Cortex of kidney (tissue), 1 donor: ENCODE measurements at places on chromosomes 6 and 20.

DNA sequence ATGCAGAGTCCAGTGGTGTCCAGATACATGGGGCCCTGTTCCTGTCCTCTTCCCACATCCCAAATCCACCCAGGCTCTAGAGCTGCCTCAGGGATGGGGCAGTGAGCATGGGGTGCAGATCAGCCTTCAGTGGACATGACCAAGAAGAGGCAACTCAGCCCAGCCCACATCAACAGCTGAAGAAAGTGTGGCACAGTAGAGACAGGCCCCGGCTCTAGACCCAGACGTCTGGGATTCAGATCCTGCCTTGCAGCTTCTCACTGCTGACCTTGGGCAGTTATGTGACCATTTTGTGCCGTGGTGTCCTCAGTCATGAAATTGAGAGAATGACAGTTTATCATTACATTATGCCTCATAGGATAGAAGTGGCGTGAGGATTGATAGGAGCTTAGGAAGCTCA, 54.6 kb upstream of the CST7 start:
- DNase-seq = no peak

- no peak for DNase-seq
Observed at GRCh38 chr6:117480651-117481050, 1.8 kb upstream of the DCBLD1 start.

GRCh38 chr20:52983726-52984450, 11.7 kb downstream of the TSHZ2 start:
- no peak for DNase-seq

DNA sequence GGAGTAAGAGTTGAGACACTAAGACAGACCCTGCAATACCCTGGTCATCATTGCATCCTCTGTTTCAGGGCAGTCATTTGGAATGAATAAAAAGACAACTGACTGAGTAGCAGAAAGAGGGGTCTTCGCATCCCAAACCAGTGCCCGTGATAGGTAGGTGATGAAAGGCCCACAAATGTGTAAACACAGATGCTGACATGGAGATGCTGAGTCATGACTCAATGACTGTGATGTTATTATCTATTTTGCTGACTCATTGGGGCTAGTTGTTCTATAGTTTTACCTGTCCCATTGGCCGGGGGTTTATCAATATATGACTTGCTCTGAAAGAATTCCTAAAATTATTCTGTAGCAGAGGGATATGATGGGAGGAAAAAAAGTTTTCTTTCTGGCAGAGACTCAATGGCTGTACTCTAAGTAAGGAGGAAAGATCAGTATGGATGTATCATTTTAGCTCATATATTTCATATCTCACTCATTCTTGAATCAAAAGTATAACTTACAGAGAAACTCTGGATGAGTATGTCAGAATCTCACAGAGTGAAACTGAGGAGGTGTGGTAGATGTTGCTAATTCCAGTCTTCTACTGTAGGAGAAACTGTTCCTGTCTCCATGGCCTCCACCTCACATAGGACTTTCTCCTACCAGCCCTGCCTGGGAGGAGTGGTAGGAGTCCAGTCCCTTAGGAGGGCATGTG, 119.9 kb upstream of the PREP start:
- no peak for DNase-seq

DNA sequence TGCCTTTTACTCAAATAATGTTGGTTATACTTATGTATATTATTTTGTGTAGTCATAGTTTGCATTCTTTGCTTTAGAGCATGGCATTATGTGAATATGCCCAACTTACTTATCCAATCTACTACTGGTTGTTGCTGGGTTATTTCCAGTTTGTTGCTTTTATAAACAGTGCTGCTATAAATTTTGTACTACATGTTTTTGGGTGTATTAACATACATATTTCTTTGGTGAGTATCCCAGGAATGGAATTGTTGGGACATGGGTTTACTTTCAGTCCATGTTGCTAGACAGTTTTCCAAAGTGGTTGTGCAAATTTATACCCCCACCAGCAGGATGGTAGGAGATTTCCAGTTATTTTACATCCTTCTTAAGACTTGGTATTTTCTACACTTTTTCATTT, 157.1 kb upstream of the THEMIS start:
- DNase-seq = no peak

DNA sequence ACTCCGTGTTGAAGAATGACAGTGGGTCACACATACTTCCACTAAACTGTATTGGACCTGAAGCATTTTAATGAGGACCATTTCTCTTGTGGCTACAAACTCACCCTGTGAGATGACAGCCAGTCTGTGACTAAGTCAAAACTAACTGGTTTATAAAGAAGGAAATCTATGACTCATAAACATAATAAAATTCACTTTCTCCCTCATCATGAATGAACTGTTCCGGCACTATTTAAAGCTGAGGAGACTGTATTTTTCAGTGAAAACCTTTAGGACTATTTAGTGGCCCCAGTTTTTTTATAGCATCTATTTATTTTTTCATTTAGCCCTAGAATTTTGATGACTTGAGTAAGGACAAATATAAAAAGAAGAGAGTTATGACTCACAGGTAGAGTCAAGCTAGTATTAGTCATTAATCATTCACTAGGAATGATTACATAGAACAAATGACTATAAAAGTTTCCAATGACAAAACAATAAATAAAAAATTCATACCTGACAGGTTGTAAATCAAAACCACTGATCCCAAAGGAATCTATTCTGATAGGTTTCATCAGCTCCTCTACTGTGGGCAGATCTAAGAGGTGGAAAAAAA, 34.2 kb downstream of the CEP162 start:
- DNase-seq = no peak

DNA sequence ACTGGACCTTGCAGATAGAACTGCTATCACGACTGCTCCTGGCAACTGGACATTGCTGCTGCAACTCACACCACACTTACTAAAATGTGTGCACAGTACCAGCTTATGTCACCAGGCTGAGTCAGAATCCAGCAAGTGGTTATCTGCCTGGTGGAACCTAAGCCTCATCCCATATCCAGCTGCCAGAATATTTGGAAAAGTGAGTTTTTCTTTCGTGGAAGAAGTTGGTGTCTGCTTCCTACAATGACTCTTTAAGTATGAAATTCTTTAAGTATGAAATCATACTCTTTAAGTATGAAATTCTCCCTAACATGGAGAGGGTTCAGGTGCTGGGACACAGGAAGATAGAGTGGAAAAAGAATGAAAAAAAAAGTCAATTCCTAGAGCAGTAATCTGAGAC, 16.4 kb upstream of the POLR1H start:
- DNase-seq = no peak

- DNase-seq = no peak
Observed at GRCh38 chr6:2061880-2062279, 183.5 kb downstream of the GMDS start.

DNA sequence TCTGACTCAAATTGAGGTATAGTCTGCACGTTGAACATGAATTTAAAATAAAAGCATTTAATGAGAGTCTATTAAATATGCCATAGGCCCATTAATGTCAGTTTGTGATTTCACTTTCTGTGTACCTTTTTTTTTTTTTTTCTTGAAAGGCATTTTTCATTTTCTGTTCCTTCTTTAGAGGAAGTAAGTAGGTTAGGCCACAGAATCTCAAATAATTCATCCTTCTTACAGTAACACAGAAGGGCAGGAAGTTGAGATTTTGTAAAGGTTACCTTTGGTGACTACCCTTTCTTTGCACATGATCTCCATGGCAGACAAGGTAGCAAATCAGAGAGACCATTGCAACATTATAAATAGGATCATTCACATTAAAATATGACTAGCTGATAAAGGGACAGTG, 9.6 kb downstream of the L3MBTL3 start:
- DNase-seq = no peak

- no peak for DNase-seq
Observed at GRCh38 chr6:139448051-139448649, 73.7 kb upstream of the CITED2 start.

DNA sequence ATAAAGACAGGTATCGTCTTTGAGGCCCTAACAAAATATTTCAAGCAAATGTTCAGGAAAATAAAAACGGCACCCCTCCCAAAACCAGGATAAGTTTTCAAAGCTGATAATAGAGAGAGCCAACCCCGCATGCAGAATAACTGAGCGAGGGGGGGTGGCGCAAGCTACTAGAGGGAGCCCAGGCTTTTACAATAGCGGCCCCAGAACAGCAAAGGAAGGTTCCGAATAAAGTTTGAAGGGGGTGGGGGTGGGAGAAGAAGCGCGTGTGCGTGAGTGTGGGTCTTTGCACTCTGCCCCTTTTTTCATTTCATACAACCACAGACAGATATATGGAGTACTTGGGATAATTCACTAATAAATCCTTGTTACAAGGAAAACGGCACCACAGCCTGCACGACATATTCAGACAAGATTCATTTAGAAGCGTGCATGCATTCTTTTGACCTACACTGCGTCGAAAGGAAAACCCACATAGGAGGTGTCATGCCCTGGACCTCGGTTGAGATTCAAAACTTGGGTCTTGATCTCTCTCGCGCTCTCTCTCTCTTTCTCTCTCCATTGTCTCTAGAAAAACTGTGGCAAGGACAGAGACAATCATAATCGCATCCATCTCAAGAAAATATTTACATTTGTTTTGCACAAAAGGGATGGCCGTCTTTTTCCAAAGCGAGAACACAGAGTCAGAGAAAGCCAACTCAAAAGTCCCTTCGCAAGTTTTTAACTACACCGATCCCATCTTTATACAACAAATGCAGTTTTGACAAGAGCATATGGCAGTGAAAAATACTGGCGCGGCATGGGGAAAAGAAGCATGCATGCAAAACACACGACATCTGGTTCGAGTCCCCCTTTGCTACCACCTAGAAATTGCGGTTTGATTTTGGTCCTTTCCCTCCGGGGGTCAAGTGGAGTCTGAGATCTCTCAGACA, 1.6 kb downstream of the OLIG3 start:
- DNase-seq = no peak

DNA sequence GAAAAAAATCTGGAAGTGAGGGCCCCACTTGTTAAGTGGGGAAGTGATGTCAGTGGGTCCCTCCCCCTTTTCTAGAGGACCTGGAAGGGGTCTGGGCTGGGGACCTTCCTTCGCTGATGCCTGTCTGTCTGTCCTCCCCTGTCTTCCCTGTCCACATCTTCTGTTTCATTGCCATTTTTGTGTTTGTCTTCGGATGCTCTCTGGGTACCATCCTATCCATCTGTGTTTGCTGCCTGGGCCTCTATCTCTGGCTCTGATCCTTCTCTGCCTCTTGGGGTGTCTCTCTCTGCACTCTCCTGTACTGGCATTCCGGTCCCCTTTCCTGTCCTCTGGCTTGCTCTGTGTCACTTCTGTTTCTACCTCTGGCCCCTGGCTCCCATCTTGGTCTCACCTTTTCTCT, 2.3 kb downstream of the TMEM151B start:
- DNase-seq = no peak

GRCh38 chr20:50491926-50492634, 18.1 kb upstream of the PTPN1 start:
- no peak for DNase-seq

DNA sequence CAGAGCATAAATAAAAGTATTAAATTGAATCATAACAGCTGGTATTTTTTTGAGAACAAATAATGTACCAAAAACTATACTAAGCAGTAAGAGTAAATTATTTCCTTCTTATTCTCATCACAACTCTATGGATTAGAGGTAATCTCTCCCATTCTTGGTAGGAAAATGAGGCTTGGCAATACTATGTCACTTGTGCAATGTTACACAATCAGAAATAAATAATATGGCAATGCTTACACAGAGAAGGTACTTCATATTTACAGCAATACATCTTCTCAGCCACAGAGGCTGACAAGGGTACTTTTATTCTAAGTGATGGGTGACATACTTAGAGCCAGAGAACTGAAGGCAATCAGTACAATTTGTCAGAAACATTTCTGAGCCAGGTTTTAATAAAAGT, 3.9 kb downstream of the DST start:
- no peak for DNase-seq

GRCh38 chr6:113755449-113756289, 101.5 kb upstream of the MARCKS start:
- DNase-seq = no peak

GRCh38 chr20:48824830-48825565, 2.8 kb downstream of the PREX1 start:
- DNase-seq = no peak

GRCh38 chr6:31396422-31397152, 6.8 kb upstream of the MICA start:
- DNase-seq = no peak

- no peak for DNase-seq
Observed at GRCh38 chr6:138410972-138411880, 7.2 kb downstream of the HEBP2 start.

GRCh38 chr6:160978141-160978901, 13.2 kb upstream of the MAP3K4 start:
- DNase-seq = no peak

GRCh38 chr6:12051861-12052368, 39.8 kb downstream of the HIVEP1 start:
- no peak for DNase-seq

DNA sequence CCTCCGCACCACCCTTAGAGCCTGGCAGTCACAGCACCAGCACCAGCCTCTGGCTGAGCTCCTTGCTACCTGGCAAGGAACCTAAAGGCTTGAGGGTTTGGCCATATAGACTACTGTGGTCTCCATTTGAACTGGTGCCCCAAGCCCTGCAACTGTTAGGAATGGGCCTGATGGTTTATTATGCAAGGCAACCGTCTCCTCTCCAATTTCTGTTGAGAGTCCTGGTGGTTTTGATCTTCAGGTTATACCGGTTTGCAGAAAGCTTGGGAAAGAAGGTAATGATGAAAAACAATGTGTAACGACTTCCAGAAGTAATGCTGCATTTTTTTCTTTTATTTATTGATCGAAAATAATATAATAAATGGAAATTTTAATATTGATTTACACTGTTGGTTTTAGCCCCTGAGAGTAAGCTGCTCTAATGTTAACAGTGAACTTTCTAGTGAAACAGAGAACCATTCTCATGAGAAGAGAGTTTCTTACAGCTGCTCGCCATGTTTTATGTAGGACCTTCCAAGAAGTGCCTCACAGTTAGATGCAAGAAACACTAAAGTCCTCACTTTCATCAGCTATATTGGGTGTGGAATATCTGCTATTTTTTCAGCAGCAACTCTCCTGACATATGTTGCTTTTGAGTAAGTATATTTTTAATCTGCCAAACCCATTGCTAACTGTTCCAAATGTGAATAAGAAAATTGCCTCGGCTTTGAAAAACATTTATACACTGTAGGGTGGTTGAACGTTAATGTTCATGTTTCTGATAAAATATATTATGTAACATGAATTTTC, 112.8 kb downstream of the ADGRG6 start:
- no peak for DNase-seq
